ENCODE measurements at places on chromosomes 11 and 22.

DNA sequence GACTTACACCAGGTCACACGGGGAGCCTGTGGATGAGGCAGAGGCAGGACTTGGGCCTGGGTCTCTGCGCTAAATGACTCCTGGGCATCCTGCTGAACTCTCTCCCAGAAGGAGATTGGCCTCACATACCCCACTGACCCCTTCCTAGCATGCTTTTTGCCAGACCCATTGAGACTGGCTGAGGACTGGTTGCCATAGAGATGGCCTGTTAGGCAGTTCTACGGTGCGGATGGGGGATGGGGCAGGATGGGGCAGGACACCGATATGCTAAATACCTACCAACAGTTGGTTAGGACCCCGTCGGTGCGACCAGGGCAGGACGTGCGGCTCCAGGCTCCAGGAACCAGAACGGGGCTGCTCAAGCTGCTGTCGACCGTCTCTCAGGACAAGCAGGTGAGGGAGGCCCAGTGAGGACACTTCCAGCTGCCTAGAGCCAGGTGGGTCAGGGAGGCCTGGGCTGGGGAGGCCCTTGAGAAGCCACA lies at the start of gene TSGA10IP:
TSGA10IP (plus strand) TSS at position 51 of the 482 bp plus-strand sequence; CDS start at position 247, 196 bp downstream.
- DNase-seq = no peak

- DNase-seq = no peak
Observed at GRCh38 chr22:28819253-28820096, 19.1 kb upstream of the XBP1 start.

DNA sequence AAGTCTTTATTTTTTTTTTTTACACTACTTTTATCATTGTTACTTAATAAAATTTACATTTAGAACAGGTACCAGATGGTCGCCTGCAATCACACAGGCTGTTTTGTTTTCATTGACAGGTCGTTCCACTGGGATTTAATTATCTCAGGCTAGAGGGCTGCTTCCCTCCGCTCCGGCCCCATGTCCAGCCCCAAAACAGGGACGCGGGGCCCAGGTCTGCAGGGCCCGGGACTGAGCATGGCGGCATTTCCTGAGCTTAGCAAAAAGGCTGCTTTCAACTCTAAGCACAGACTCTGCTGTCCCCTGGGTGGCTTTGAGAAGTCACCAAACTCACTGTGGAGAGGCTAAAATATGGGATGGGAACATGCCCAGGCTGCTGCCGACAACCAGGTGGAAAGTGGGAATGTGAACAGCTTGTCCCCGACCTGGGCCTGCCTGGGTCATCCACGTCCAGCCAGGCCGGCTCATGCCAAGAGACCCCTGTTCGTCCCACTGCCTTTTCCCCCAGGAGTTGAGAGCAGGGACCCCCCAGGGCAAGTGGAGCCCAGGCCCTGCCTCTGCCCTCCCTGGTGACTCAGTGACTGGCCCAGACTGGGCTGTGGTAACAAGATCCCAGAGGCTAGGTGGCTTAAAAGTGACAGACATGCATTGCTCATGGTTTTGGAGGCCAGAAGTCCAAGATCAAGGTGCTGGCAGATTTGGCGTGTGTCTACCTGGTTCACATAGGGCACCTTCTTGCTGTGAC lies 150.0 kb downstream of the SHANK2 start:
- no peak for DNase-seq

GRCh38 chr11:46987183-46987582 lies 50.6 kb downstream of the CSTPP1 start:
- no peak for DNase-seq

DNA sequence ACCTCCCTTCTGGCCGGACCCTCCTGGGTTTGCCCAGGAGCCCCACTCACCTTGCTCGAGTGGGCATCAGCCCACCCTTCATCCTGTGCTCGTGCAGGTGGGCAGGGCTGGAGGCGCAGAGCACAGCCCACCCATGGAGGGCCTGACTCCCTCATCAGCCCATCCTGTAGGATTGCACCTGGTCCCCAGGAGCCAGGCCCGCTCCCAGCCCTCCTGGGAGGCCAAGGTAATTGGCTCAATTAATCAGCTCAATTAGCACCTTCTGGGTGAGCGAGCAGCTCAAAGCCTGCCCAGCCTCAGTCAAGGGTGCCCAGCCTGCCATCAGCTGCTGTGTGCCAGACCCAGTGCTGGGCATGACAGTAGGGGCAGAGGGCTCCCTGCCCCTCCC lies 58.1 kb upstream of the NECTIN1 start:
- DNase-seq = no peak

Data from HS-27A (cell line).